CD4-positive, alpha-beta T cell treated with Interleukin-17A for 1 hour (primary cell): ENCODE measurements at places on chromosomes 5 and 9.

DNA sequence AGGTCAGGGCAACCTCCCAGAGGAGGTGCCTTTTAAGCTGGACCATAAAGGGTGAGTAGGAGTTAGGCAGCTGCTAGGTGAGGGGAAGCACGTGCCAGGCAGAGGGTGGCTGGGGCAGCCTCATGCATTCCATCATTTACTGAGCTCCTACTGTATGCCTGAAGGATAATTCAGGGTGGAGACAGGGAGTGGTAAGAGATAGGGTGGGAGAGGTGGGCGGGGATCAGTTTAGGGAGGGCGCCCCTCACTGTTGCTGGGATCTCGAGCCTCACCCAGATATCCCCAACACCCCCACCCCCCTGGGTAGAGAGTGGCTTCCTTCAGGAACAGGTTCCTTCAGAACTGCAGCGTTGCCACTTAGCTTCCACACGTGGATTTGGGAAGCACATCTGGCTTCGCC, 74.5 kb upstream of the ASS1 start:
- DNase-seq: no peak

- no peak for DNase-seq
Observed at GRCh38 chr9:129712634-129713401, 40.0 kb downstream of the PTGES start.

DNA sequence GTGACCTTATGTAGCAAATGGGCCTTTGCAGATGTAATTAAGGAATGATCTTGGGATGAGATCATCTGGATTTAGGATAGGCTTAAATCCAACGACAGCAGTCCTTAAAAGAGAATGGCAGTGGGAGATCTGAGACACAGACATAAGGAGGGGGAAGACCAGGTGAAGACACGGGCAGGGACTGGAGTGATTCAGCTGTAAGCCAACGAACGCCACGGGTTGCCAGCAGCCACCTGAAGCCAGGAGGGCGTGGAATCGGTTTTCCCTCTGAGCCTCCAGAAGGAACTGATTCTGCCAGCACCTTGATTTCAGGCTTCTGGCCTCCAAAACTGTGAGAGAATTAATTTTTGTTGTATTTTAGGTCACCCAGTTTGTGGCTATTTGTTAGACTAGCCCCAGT, 218.6 kb upstream of the ANKRD55 start:
- DNase-seq: no peak

DNA sequence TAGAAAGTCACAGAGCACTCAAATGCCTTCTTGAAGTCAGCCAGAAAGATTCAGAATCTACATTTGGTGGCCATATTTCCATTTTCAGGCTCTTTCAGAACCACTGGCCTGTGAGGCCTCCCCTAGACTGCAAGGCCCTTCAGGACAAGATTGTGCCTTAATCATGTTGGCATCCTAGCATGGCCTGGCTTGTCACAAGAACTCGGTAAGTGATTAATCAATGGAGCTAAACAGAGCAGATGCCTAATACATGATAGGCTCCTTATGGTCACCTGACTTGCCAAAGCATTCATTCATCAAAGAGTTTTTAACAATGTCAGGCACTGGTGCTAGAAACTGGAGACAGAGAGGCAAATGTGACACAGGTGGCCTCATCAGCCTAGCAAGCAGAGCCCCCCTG, 70.3 kb downstream of the PGM5 start:
- no peak for DNase-seq

GRCh38 chr5:138595180-138595795, 20.1 kb upstream of the HSPA9 start:
- no peak for DNase-seq

- DNase-seq: no peak
Observed at GRCh38 chr9:34498553-34498952, 24.2 kb downstream of the ENHO start.

- DNase-seq: no peak
Observed at GRCh38 chr5:72005671-72006070, 101.6 kb upstream of the MAP1B start.
